ENCODE measurements at places on chromosomes 16 and 17. TPM values are rescaled to one million over a fixed set of nuclear protein-coding genes. Genes with fewer than 3 reads are reported as not detected.
A peak's percentile ranks its signal among the peaks of the same experiment; 100 is the strongest.

DNA sequence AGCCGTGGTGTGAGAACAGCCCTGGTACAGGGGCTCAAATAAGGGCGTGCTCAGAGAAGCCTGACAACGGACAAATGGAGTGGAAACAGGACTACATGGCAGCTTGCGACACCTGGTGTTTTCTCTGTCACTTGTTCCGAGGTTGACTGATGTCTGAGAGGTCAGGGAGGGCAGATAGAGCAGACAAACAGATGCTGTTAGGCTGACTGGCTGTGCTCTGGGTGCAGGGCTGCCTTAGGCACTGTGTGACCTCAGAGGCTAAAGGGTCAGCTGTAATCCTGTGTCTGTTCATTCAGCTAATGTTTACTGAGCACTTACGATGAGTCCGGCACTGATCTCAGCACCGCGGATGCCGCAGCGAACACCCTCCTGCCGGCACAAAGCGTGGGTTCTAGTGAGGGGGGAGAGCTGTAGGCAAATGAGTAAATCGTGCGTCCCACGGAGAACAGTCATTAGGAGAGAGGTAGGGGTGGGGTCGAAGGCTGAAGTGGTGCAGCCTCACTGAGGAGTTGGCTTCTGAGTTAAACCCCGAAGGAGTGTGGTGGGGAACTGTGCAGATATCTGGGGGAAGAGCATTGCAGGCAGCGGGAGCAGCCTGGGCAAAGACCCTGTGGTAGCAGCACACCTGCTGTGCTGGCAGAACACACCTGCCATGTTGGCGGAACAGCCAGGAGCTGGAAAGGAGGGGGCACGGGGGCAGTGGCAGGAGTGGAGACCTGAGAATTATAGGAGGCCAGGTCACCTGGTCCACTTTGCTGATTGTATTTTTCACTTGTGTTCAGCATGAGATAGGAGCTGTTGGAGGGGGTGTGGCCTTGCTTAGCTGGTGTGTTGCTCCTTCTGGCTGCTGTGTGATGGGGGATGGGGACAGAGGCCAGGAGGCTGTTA is 35.0 kb downstream of the GPT2 start:
- DNase-seq = peak; percentile 28

DNA sequence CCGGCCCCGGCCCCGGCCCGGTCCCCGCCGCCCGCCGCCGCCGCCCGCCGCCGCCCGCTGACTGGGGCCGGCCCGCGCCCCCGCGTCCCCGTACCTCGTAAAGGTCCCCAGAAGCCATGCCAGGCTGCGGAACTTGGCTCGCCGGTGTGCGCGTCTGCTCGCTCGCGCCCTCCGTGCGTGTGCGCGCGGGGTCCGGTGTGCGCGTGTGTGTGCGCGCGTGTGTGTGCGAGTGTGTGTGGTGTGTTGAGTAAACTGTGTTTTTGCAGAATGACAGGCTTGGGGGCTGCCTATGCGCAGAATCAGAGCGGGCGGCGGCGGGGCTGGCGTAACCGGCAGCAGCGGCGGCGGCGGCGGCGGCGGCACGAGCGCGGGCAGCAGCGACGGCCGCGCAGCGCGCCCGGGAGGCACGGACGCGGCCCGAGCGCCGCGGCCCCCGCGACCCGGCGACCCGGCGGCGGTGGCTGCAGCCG is 307 bp downstream of the CDYL2 start:
- DNase-seq = peak; percentile 26

GRCh38 chr17:82355770-82356427 is 3.1 kb upstream of the TEX19 start:
- DNase-seq = peak; percentile 37

GRCh38 chr17:57739402-57740234 is 5.5 kb downstream of the CCDC182 start:
- DNase-seq = no peak

- no peak for DNase-seq
Measured at GRCh38 chr17:5943982-5944381, 126.2 kb upstream of the WSCD1 start.

GRCh38 chr17:82531431-82531881 is 11.9 kb downstream of the FOXK2 start:
- DNase-seq = no peak

DNA sequence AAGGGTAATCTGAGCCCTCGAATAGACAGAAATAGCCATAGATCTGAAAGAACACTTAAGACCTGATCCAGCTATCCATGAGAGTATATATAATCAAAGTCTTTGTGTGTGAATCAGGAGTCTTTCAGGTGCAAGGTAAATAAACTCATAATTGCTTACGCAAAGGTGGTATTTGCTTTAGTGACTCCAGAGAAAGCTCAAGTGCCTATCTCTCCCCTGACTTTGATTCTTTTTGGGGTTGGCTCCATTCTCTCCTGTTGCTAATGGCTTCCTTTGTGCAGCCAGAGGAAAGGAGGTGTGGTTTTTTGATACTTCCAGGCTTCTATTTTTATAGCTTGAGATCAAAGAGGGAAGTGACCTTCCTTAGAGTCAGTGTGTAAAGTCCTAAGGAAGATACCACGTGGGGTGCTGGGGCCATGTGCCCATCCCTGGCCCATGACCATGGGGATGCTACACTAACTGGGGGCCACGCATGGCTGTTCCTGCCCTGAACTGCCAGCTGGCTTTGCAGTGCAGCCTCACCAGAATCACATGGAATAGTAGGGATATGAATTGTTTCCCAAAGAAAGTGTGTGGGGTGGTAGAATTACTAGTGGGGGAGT is 45.8 kb downstream of the TENT4B start:
- DNase-seq = no peak

GRCh38 chr16:142405-142967 is 4.0 kb upstream of the NPRL3 start:
- DNase-seq = no peak

GRCh38 chr17:33469911-33470310 is 176.8 kb upstream of the ASIC2 start:
- DNase-seq = peak; percentile 46

DNA sequence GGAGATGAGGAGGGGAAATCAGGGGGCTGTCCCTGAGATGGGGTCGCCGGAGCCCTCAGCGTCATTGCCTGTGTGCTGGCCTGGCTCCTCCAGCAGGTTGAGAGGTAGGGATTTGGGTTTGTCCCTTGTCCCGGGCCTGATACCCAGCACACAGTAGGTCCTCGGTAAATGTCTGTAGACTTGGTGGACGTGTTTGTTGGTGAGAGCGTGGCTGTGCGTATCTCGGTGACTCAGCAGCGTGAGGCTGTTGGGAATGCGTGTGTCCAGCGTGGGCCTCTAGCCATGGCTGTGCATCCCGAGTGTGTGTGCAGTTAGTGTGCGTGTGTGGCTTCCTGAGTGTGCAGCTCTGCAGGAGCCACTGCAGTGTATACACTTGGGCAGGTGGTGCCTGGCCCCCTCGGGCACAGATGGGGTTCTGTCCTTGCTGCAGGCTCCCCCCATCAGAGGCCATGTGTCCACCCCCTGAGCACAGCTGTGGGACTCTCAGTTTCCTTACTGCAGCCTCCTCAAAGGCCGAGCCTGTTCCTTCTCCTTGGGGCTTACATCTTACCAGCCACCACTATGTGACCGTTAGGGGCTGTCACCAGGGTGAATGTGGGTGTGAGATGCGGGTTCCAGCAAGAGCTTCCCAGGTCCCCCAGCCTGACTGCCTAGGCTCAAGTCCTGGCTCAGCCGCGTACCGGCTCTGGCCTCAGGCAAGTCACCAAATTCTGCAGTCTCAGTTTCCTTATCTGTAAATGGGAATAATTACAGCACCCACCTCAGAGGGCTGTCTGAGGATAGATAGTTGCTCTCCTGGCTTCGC is 5.7 kb downstream of the NECAB2 start:
- DNase-seq = no peak

DNA sequence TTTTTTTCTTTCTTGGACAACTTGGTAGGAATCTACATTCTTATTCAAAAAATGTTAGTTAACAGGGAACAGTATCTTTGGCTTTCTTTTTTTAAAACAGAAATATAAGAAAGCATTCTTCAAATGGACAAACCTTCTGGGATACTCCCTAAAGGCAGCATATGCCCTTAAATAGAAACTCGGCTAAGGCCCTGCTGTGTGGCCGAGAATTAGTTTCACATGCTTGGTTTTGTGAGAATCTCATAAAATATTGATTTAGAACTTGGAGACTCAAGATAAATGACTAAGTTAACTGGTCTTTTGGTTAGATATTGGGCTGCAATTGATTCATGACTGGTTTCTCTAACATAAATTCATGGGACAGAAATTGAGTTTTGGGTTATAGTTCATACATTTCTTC is 359.9 kb upstream of the XYLT1 start:
- no peak for DNase-seq

DNA sequence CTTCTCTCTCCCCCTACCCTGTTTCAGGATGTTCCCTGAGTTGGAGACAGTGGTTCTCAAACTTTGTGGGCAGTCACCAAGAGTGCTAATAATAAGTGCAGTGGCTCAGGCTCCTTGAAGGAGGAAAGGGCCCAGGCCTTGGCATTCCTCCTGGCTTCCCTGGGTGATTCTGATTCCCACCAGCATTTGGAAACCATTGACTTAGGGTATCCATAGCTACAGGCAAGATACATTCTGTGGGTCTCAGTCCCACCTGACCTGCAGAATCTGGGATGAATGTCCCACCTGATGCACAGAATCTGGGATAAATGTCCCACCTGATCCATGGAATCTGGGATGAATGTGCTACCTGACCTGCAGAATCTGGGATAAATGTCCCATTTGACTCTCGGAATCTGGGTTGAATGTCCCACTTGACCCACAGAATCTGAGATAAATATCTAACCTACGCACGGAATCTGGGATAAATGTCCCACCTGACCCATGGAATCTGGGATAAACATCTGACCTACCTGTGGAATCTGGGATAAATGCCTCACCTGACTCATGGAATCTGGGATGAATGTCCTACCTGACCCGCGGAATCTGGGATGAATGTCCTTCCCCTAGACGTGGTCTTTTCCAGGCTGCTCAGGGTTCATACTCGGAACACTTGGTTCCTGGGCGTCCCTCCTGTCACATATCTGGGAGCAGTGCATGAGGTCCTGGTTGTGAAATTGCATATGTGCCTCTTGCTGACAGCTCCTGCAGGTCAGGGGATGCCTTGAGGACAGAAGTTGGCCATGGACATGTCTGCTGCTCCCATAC is 136.7 kb upstream of the HS3ST2 start:
- no peak for DNase-seq

DNA sequence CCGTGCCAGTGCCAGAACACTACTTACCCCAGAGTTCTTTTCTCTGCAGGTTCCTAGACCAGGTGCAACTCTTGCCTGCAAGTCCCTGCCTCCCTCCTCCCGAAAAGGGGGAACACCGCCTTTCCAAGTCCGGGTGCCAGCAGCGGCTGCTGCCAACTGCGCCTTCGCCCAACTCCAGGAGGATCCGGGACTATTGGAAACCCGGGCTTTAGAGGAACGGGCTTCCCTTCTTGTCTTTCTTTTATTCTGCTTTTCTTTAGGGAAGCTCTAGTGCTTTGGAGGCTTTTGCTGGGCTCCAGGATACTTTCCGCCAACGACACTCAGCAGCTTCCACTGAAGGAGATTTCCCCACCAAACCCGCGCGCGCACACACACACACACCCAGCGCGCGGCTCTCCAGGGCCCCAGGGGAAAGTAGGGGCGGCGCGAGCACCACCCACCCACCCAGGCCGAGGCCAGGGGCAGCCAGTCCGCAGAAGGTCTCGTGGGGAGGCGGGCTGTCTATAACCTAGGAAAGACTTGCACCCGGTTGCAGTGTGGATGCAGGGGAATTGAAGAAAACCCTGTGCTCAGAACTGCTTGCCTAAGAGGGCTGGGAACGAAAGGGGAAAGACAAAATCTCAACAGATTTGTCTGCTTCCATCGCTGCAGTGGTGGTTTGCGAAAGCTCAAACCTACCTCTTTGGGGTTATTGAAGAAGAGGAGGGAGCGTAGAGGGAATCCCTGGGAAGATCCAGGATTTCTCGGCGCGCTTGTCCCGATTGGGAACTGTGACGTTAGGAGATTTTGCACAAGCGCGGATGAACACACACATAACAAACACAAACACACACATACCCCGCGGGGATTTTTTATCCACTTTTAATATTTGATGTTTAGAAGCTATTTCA is 977 bp upstream of the CA10 start:
- DNase-seq = no peak

GRCh38 chr17:12445331-12445730 is 220.4 kb upstream of the MYOCD start:
- no peak for DNase-seq

GRCh38 chr16:74448990-74449389 is 27.7 kb upstream of the CLEC18B start:
- peak; percentile 81 for DNase-seq

- no peak for DNase-seq
Measured at GRCh38 chr16:78116946-78117345, 17.5 kb downstream of the WWOX start.

GRCh38 chr17:72967977-72968585 is 124.4 kb downstream of the SLC39A11 start:
- DNase-seq = no peak

GRCh38 chr17:13113821-13114525 is 96.1 kb upstream of the ELAC2 start:
- DNase-seq = no peak

GRCh38 chr17:48636177-48637018 is 10.2 kb upstream of the HOXB9 start:
- DNase-seq = peak; percentile 49

DNA sequence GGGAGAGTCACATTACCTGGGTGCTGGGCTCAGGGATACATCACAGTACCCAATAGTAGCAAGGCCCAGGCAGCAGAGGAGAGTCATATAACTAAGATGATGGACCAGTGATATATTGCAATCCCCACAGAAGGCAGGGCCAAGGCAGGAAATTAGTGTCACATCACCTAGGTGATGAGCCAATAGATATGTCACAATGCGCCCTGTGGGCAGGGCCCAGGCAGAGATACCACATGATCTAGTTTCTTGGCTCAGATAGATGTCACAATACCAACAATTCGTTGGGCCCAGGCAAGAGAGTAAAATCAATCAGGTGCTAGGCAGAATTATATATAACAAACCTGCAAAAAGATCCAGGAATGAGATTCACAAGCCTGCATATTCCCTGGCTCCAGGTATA is 2111.5 kb downstream of the TP53TG3F start:
- no peak for DNase-seq

- DNase-seq = no peak
Measured at GRCh38 chr17:78396441-78397337, 18.2 kb downstream of the PGS1 start.

Gene KRTAP9-4
- total RNA-seq = not detected

Gene TEPSIN
- 57.9 TPM for total RNA-seq

Gene MYH8
- not detected for total RNA-seq

Gene TBC1D16
- total RNA-seq = 38.4 TPM

Gene CDRT15
- total RNA-seq = not detected

Gene CDK5R1
- total RNA-seq = 2.0 TPM

Gene HOXB5
- 0.49 TPM for total RNA-seq

Gene CRHR1
- total RNA-seq = not detected

Gene TERB1
- not detected for total RNA-seq

Gene SNX20
- 4.2 TPM for total RNA-seq

Measured in mucosa of gallbladder (tissue), 1 donor.